ENCODE measurements at places on chromosomes 7 and 10. TPM values are rescaled to one million over a fixed set of nuclear protein-coding genes. Genes with fewer than 3 reads are reported as not detected.

The WASL gene
- 30.4 TPM for total RNA-seq

The VWC2 gene
- 0.03 TPM for total RNA-seq

The OPN1SW gene
- total RNA-seq = 0.46 TPM

DNA sequence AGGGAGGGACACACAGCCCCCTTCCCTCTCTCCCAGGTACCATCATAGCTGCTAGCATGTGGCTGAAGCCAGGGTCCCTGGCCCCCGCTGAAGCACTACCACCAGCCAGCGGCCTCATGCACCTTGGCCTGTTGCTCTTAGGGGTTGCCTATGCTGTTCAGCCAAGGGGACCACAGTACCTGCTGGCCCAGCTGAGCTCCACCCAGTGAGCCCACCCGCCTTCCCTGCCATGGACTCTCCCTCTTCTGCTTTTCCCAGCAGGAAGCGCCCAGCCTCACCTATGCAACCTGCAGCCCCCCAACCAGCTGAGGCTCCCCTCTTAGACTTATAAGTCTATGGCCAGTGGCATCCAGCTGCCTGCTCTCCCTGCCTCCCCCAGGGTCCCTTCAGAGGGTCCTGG, 8.7 kb upstream of the MTPAP start:
- no peak overlapping the region for H3K4me3 ChIP-seq
- H3K36me3 ChIP-seq = no peaks in the 10 kb centered on the region
- no peak overlapping the region for H3K27ac ChIP-seq
- H3K4me1 ChIP-seq = no peaks in the 10 kb centered on the region

DNA sequence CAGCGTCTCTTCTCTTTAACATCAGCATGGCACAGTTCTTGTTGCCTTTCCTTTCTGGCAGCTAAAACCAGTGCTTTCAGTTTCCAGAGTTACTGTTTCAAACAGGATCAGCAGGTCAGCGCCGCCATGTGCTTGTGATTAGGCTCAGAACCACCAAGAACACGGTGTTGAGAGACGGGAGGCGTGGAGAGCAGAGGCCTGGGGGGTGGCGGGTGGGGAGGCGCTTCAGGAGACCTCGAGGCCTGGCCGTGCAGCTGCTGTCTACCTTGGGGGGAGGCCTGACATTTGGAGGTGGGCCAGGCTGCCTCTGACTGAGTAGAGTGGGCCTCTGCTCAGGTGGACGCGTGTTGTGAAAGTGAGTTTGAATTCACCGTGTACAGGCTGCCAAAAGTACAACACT, 22.0 kb downstream of the PFKFB3 start:
- H3K4me3 ChIP-seq = no peak overlapping the region
- H3K4me1 ChIP-seq = peaks cover 5% of the 10 kb centered on the region
- no peaks in the 10 kb centered on the region for H3K27me3 ChIP-seq
- DNase-seq = no peak
- H3K36me3 ChIP-seq = peaks cover 4% of the 10 kb centered on the region
- H3K27ac ChIP-seq = no peak overlapping the region

Measured in neural progenitor cell (in vitro differentiated cells).